Bone marrow (tissue), 2 donors: ENCODE measurements at places on chromosomes 1 and 21.

DNA sequence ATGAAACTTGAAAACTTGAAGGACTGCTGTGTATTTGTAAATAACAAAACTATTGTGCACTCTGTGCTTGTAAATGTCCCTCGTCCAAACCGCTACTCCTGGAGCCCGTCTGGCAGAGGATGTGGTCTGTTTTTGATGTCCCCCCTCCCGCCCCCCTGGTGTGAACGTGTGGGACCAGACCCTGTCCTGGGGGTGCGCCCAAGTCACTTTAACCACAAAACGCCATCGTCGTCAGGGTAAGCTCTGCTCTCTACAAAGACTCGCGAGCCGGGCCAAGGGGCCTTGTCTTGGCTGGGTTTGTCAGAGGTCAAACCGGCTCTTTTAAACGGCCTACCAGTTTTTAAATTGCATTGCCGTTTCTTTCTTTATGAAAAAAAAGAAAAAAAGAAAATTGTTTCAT, 87.4 kb upstream of the TMEM51 start:
- no peak for DNase-seq

DNA sequence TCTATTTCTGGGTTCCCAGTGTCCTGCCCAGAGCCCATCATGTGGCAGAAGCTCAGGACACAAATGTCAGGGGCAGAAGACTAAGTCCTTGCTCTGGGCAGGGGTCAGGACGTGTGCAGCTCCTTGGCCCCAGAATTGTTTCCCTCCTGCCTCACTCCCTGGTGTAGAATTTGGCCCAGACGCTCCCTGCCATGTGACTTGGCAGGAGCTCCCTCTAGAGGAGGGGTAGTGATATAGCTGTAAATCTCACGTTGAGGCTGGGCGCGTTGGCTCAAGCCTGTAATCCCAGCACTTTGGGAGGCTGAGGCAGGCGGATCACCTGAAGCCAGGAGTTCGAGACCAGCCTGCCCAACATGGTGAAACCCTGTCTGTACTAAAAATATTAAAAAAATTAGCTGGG, 91.2 kb downstream of the UBIAD1 start:
- DNase-seq = no peak

DNA sequence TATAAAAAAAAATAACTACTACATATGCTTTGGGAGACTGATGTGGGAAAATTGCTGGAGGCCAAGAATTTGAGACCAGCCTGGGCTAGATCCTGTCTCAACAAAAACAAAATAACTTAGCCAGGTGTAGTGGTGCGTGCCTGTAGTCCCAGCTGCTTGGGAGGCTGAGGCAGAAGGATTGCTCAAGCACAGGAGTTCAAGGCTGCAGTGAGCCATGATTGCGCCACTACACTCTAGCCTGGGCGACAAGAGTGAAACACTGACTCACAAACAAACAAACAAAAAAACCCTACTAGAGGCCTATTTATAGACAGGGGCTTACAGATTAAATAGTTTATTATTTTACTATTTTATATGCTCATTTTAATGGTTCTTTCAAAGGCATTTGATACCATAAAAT, 80.0 kb downstream of the LHX4 start:
- no peak for DNase-seq

- DNase-seq = no peak
Observed at GRCh38 chr1:89201106-89201794, 2.5 kb upstream of the GBP4 start.

GRCh38 chr1:164643018-164643417, 84.0 kb downstream of the PBX1 start:
- no peak for DNase-seq

- no peak for DNase-seq
Observed at GRCh38 chr1:92862605-92863004, 30.8 kb downstream of the RPL5 start.

DNA sequence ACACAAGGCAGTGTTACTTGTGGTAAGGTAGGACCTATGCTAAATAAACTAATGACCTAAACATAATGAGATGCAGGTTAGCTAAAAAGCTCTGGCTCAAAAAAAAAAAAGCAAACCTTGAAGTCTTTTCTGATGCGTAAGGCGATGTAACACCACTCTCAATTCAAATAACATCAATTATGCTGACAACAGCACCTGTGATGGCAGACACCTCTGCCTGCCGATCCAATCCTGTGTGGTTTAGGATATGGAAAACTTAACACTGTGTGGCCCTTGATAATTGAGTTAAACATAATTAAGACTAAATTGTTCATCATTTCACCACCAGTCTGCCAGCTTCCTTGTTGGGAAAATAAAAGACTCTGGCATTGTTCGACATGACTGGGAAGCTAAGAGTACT, 9.1 kb downstream of the RPAP2 start:
- no peak for DNase-seq

DNA sequence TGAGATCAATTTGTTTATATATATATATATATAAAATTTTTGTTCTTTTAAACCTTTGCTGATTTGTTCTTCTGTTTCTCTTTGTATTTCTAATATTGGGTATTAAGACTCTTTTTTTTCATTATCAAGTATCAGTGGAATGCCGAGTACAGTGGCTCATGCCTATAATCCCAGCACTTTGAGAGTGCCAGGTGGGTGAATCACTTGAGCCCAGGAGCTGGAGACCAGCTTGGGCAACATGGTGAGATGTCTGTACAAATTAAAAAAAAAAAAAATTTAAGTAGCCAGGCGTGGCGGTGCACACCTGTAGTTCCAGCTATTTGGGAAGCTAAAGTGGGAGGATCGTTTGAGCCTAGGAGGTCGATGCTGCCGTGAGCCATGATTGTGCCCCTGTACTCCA, 67.1 kb downstream of the MAST2 start:
- no peak for DNase-seq

- DNase-seq = no peak
Observed at GRCh38 chr1:233640179-233640578, 26.3 kb downstream of the KCNK1 start.

- no peak for DNase-seq
Observed at GRCh38 chr1:9375912-9376311, 83.2 kb downstream of the SPSB1 start.

DNA sequence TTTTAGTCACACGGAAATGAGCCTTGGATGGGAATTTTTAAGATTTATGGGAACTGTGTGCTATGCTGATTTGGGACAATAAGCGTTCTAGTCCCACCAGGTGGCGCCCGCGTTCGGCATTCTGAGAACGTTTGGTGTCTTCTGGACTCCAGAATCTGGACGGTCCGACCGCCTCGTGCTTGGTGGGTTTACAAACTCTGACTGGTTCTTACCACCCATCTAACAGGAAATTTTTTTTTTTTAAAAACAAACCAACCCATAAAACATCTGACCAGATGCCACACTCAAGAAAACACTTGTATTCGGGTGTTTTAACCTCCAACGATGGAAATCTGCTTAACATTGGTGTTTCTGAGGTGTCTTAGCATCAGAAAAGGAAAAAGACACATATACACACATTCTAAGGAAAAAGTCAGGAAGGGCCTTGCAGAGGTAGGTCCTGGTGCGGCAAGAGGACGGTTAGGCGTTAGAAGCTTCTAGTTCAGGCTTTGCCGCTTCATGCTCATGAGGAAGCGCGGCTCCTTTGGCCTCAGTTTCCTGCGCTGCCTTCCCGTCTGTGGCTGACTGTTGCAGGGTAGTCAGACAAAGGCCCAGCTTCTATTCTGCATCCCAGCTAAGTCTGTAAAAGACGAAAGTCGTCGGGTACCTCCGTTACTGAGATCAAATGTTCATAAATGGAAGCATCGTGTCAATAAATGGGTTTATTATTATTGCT, 814 bp upstream of the DYRK3 start:
- DNase-seq = peak; percentile 46

DNA sequence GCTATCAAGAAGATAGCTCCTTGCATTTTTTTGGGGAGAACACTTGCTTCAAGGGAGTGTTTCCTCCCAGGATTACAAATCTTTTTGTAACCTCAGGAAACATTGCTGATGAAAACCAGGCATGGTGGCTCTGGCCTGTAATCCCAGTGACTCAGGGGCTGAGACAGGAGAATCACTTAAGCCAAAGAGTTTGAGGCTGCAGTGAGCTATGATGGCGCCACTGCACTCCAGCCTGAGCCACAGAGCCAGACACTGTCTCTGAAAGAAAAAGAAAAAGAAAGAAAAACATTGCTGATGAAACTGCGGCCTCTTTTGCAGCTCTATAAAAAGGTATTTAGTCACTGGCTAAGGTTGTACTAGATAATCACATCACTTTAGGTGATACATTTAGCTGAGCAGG, 7.3 kb downstream of the RNU1-2 start:
- DNase-seq = no peak

DNA sequence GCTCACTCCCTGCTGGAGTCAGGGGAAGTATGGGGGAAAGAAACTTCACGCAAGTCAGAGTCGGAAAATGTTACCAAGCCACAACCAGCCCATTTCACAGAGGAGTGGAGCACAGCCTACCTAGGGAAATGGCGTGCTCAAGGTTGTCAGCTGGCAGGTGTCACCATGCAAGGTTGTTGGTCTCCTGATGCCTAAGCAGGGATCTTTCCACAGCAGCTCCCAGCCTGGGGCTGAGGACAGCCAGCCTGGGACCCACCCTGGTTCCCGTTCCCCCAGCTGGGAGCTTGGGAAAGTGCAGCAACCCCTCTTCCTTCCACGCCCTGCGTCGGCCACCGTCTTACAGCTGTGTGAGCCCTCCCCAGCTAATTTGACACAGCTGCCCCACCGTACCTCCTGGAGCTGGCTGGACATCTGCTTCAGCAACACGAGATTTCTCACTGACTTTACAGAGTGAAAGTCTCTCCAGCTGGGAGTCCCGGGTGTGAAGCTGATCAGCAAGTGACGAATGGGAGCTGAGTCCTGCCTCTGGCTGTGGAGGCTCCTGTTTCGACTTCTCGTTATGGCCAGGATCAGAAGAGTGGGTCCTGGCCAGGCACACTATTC, 224.6 kb upstream of the RAB4A start:
- no peak for DNase-seq

DNA sequence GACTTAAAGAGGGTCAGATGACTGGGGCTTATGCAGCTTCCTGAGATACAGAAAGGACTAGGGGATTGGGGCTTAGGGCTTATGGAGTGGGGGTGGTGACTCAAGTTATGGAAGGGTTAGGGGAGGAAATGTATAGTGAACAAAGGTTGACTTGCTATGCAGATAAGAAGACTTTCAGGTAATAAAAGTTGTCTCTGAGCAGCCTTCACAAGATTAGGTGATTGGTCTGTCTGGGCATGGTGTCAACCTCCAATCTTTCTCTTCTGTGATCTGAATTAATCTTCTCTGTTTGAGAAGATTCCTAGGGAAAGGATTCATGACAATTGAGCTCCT, 436.5 kb downstream of the SIPA1L2 start:
- DNase-seq = no peak

- peak; percentile 56 for DNase-seq
Observed at GRCh38 chr1:231421546-231421970, 529 bp downstream of the EGLN1 start.

DNA sequence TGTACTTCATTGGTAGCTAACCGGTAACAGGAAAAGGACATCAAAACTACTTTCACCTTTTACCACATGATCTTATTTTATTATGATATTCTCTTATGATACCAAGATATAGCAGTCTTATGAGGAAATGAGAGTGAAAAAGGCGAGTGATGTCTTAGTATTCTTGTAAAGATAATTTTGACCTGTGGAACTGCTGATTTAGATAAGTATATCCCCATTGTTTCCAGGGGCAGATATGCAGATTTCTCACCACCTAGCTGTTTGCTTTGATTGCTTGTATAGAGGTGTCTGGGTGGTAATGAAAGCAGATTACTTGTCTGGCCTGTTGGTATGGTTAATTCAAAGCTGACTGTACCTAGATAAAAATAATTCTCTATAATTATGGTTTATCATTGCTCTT, 53.1 kb downstream of the SYNJ1 start:
- DNase-seq = no peak

DNA sequence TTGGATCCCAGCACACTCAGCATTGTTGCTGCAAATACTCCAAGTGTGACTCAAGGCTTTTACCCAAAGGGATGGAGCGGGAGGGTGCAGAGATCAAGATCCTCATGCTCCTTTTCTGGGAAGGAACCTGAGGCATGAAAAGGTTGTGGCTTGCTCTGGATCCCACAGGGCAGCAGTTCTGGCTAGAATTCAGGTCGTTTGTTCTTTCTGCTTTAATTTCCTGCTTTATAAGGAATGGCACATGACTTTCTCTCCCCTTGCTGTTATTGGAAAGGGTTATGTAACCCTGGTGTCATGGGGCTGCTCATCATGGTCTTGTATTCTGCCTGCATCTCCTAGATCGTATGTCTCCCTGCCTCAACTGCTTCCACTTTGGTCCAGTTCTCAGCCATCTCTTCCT, 101.6 kb downstream of the NOS1AP start:
- DNase-seq = no peak

GRCh38 chr1:40815420-40815819, 31.8 kb downstream of the KCNQ4 start:
- DNase-seq = no peak

DNA sequence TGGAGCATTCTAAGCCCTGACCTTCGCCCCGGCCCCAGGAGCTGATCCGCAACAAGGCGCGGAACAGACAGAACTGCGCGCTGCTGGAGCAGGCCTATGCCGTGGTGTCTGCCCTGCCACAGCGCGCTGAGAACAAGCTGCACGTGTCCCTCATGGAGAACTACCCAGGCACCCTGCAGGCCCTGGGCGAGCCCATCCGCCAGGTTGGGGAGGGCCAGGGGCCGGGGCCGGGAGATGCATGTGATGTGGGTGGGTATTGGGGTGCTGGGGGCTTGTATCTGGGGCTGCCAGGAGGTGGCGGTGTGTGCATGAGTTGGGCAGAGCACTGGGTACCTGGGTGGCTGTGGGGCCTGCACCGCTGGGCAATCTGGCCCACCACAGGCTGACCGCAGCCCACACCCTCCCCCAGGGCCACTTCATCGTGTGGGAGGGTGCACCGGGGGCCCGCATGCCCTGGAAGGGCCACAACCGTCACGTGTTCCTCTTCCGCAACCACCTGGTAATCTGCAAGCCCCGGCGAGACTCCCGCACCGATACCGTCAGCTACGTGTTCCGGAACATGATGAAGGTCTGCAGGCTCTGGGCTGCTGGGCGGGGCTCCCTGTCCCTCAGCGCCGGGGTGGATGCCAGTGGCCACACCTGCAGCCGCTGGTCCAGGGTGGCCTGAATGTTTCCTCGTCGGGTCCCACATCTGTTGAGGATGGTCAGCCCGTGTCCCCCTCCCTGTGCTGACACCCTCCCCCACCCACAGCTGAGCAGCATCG, 65.8 kb downstream of the TRIM11 start:
- no peak for DNase-seq

DNA sequence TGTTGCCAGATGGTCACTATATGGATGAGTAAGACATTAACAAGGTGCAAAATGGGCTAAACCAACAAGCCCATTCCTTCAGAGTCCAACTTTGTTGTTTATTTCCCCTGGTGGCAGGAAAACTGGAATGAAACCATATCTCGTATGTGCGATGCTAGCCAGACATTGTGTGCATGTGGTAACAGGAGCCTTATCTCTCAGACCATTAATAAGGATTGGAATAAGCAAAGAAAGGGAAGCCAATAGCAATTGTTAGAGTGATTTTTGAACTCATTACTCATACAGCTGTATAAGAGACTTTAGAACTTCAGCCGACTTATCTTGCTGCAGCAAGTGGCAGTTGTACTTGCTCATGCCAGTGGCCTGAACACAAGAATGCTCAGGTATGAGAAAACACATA, 30.0 kb upstream of the HMCN1 start:
- no peak for DNase-seq
